ENCODE measurements at places on chromosomes 2 and 18.

GRCh38 chr2:119464981-119465380 is 33.3 kb downstream of the TMEM37 start:
- DNase-seq: no peak

- no peak for DNase-seq
Measured at GRCh38 chr18:22143347-22144340, 25.7 kb upstream of the GATA6 start.

GRCh38 chr2:119231975-119232665 is 8.5 kb downstream of the STEAP3 start:
- no peak for DNase-seq

DNA sequence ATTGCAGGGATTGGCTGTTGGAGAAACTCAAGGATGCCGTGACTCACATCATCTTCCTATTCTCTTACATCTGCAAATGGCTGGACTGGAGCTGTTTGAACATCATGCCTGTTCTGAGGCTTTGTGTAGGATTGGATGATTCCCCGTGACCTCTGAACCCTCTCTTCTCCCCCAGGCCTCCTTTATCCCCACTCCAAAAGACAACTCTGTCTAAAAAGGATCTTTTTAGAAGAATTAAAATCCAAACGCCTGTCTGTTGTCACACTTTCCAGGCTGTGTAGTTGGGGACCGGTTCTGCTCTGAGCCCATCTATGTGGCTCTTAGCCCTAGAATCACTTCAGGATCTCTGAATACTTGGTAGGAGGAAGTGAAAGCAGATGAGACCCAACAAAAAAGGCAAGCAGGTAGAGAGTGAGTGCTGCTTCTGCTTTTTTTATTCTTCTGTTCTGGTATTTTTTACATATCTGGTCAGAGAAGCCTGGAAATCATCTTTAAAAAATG is 565 bp downstream of the SP140 start:
- no peak for DNase-seq

DNA sequence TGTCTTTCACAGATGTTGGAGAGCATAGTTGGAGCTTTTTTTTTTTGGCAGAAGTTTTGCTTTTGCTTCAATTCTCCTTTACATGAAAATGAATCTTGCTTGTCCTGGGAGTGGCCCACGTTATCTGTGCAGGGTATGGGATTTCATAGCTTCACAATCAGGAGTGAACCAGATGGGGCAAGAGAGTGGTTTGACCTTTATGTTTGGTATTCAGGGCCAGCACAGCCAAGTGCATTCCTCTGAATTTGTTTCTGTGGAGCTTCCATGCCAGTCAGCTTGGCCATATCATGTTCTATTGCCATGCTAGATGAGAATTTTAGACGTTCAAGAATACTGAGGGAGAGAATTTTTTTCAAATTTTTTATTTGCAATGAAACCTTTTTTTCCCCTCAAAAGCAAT is 116.6 kb downstream of the PRPF40A start:
- no peak for DNase-seq

- no peak for DNase-seq
Measured at GRCh38 chr2:42001711-42002201, 46.1 kb upstream of the PKDCC start.

DNA sequence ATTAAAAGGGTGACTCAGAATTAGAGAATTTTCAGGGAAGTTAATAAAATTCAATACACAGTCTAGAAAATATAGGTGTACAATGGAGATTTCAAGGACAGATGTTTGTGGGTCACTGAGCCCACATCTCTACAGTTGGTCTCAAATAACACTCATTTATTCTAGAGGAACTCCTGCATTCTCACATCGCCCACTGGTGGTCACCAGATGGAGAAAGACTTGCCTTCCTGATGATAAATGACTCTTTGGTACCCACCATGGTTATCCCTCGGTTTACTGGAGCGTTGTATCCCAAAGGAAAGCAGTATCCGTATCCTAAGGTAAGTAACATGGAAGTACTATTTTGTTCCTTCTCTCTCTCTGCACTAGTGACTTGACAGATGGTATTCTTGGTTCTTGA is 1297.1 kb downstream of the DPP10 start:
- DNase-seq: no peak

DNA sequence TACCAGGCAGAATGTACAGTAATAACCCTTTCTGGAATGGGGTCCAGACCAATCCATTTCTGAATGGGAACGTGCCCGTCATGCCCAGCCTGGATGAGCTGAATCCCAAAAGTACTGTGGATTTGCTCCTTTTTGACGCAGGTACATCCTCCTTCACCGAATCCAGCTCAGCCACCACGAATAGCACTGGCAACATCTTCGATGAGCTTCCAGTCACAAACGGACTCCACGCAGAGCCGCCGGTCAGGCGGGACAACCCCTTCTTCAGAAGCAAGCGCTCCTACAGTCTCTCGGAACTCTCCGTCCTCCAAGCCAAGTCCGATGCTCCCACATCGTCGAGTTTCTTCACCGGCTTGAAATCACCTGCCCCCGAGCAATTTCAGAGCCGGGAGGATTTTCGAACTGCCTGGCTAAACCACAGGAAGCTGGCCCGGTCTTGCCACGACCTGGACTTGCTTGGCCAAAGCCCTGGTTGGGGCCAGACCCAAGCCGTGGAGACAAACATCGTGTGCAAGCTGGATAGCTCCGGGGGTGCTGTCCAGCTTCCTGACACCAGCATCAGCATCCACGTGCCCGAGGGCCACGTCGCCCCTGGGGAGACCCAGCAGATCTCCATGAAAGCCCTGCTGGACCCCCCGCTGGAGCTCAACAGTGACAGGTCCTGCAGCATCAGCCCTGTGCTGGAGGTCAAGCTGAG is 89.6 kb downstream of the SH3BP4 start:
- DNase-seq: no peak

DNA sequence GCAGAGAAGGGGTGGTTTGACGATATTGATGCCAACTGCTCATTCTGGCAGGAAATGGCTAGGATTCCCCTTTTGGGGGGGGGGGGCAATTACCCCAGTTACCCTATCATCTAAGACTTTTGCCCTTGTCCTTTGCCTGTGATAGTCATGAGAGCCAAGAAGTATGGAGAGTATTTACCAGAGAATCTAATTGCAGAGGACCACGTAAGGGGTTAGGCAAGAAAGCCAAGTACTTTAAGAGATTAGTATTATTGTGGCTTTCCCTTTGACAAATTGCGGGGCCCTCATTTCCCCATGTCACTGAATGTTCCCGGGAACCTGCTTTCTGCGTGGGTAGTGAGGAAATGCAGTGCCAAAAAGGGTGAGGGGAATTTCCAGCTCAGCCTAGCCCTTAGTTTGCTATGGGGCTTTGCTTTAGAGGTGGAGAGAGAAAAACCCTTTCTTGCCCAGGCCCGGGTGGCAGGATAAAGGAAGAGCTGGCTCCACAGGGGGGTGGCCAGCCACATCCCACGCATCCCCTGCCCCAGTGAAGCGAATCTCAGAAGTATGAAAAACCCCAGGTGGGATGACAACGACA is 1.5 kb downstream of the AQP4 start:
- DNase-seq: no peak

DNA sequence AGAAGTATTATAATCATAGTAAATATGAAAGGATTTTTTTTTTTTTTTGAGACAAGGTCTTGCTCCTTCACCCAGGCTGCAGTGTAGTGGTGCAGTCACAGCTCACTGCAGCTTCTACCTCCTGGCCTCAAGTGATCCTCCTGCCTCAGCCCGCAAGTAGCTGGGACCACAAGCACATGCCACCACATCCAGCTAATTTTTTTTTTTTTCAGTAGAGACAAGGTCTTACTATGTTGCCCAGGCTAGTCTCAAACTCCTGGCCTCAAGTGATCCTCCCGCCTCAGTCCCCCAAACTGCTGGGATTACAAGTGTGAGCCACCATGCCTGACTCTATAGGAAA is 301.6 kb upstream of the STON1 start:
- DNase-seq: no peak

- no peak for DNase-seq
Measured at GRCh38 chr18:77151033-77151771, 18.6 kb upstream of the MBP start.

- DNase-seq: no peak
Measured at GRCh38 chr2:173982918-173983317, 17.7 kb upstream of the SP3 start.

GRCh38 chr2:121650315-121650930 is 1.2 kb upstream of the CLASP1 start:
- DNase-seq: no peak

DNA sequence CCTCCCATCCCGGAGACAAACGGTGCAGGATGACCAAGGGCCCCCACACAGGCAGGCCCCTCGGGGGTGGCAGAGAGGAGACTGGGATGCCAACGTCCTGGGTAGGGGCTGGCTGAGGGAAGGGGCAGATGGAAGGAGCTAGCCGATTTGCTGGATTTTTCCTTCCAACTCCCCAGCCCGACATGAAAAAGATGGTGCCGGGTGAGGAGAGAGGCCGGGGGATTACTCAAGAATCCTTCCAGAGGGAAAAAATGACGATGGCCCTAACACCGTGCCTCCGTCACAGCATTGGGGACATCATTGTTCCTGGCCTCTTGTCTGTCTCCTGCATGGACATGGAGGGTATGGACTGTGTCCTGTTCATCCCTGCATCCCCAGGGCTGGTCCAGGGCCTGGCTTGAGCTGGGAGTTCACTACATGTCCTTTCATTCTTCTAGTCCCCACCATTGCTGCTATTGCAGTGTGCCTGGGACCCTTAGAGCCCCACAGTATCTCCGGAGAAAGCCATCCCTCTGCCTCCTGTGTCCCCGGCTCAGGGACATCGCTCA is 217.7 kb downstream of the TNS1 start:
- no peak for DNase-seq

DNA sequence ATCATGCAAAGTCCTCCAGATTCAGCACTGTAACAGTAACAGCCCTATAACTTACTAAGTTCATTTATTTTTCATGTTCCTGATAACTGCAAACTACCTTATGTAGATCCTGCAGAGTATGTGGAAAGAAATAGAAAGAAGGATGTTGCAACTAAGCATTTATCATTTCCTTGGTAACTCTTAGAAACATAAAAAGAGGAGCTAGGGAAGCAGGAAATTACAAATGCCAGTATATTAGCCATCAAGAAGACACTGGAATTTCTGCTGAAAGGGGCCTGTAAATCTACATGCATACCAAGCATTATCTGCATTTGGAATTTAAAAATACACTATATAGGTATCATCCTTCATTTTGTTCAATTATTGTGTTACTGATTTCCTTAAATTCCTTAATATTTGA is 66.8 kb downstream of the PDE11A start:
- DNase-seq: no peak

DNA sequence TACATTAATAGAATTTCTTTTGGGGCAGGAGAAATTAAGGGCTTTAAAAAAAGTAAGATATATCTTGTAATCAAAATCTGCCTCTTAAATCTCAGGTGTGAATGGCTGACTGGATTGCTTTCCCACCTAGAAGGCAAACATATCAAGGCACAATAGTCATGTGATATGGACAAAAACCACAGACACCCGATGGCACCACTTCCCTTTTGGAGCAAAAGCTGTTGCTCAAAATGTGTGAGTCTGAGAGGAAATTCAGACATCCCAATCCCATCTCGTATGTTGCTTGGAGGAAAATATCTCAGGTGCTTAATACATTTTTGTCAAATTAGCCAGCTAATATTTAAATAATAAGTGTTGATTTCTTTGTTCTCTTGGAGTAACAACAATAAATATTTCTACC is 120.7 kb downstream of the KCNF1 start:
- no peak for DNase-seq

DNA sequence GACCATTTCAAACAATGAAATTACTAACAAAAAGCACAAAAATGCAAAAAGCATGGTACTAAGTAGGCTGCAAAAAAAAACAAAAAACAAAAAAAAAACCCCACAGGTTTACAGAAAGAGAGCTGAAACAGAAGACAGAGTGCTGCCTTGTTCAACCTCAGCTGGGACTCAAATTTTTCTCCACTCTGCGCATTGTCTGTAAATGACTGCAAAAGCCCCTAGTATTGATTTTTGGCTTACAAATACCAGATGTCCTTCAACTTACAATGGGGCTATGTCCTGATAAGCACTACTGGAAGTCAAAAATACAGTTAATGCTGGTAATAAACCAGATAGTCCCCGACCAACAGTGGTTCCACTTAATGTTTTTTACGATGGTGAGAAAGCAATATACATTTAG is 42.2 kb downstream of the UBE2E3 start:
- DNase-seq: no peak

All from T-helper 9 cell (primary cell).